Islet precursor cell (in vitro differentiated cells): ENCODE measurements at places on chromosomes 7 and 10.
A peak's percentile ranks its signal among the peaks of the same experiment; 100 is the strongest.

DNA sequence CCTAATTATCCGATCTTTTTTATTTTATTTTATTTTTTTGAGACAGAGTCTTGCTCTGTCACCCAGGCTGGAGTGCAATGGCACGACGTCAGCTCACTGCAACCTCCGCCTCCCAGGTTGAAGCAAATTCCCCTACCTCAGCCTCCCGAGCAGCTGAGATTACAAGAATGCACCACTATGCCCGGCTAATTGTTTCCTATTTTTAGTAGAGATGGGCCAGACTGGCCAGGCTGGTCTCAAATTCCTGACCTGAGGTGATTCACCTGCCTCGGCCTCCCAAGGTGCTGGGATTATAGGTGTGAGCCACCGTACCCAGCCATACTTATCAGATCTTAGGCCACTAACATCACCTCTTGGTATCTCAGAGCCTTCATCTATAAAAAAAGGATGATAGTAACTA is 4.9 kb downstream of the SLC25A13 start:
- peak; percentile 92 for DNase-seq

DNA sequence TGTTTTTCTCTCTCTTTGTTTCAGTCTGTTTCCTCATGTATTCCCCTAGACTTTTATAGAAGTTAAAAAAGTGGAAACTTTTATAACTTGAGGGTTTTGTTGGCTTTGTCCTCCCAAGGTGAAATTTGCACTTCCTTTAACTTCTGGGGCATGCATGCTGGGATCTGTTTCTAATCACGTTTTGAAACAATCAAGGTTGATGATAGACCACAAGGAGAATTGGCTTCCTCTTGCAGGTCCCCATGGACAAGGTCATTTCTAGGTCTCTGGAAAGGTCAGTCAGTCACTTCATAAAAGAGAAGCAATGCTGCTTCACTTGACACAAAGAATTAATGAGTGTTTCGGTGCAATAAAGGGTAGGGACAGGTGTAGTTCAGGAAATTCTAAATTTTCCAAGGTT is 811.8 kb upstream of the CELF2 start:
- DNase-seq = no peak

DNA sequence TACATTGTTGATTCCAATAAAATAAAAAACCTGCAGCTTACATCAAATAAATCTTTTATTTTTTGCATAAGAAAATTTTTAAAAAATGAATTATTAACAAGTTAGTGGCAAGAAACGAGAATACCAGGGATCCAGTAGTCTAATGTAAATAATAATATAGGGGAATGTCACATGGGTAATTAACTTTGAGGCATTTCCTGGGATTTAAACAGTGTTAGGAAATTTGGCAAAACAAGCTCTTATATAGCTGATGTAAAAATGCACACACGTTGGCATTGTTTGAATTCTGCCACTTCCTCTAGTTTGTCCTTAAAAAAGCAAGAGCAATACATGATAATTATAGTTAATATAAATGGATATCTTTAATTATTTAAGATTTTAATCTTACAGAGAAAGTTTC is 768.6 kb downstream of the CNTNAP2 start:
- no peak for DNase-seq

- no peak for DNase-seq
These were observed 188.5 kb upstream of the ANK3 start for GRCh38 chr10:60578217-60578616.

DNA sequence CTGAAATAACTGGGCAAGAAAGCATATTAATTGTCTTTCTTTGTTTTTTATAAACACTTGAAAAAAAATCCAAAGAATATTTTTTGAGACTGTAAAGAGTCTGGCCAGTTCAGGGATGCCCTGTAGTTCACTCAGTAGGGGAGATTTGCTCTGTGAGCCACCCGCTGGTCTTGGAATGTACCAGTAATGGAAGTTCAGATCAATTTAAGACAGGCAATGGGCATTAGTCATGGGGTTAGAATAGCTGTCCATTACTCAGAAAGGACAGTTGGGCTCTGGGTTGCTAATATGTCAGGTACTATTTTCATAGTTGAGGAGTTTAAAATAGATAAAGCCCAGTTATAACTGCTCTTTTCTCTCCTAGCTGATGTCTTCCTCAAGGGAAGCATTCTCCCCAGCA is 38.7 kb downstream of the A1CF start:
- peak; percentile 60 for DNase-seq

GRCh38 chr10:116098411-116099022 is 174.5 kb downstream of the GFRA1 start:
- DNase-seq = peak; percentile 62

DNA sequence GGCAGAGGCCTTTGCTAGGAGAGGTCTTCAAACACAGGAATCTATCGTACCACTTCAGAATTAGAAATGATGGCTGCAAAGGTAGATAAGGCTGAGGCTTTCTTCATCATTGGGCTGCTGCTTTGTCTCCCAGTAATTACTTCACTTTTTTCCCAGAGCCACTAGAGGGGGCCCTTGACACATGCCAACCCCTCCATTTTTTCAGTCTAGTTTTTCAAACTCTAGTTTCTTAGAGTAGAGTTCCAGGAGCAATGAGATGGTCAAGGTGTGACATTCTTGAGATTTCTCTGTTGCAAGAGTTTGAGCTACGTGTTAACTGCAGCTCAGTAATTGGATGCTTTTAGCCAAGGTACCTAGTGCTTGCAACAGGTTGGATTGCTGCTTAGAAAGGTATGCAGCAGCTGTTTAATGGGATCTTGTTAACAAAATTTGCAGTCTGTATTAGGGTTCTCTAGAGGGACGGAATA is 33.8 kb upstream of the RBM20 start:
- DNase-seq = peak; percentile 85

- DNase-seq = no peak
These were observed 77.9 kb downstream of the ARHGAP21 start for GRCh38 chr10:24645784-24646183.

DNA sequence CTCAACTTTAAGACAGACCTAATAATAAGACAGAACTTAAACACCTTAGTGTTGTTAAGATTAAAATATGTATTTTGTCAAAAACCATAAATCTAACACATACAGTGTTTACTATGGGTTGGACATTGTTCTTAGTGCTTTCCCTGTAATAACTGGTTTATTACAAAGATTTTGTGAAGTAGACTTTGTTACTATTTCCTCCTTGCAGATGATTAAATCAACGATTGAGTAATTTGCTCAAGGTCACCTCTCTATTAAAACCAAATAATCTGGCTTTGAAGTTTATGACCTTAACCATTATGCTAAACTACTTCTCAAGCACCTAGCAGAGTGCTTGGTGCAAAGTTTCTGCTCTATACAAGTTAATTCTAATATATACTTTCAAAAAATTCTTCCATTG is 102.7 kb upstream of the FAM3C start:
- no peak for DNase-seq

DNA sequence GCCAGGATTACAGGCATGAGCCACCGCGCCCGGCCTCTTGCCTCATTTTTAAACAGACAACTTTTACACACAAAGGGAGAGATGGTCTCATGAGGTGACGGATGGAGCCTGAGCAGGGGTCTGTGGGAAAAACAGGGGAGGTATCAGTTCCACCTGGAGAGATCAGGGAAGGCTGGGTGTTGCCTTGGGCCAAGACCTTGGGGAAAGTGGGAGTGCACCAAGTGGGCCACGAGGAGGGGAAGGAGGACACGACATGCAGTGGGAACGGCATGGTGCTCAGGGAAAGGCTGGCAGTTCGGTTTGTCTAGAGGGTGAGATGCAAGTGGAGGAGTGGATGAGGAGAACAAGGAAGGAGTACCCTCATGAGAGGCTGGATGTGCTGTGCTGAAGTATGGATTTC is 8.9 kb upstream of the ZNF777 start:
- no peak for DNase-seq

- no peak for DNase-seq
These were observed 71.4 kb downstream of the AHR start for GRCh38 chr7:17369691-17370426.

DNA sequence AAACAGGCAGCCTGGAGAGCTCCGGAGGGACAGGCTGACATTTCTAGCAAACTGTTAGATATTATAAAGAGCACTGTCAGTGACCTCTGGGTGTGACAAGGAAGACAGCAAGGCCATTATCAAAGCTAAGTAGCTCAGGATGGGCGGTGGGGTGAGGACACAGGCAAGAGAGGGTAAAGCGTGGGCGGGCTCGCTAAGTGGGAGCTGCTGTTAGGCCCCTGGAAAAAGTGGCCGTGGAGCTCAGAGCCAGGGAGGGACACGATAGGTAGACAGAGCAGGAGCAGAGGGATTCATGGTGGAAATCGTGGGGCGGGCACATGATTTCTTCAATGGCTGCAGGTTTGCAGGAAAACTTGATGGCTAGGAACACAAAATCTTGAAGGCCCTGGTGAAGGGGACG is 51.4 kb upstream of the NPS start:
- DNase-seq = no peak

- DNase-seq = peak; percentile 85
These were observed 64.4 kb upstream of the EMX2 start for GRCh38 chr10:117477961-117478670.

GRCh38 chr10:83127942-83128575 is 1011.2 kb upstream of the GHITM start:
- DNase-seq = no peak

DNA sequence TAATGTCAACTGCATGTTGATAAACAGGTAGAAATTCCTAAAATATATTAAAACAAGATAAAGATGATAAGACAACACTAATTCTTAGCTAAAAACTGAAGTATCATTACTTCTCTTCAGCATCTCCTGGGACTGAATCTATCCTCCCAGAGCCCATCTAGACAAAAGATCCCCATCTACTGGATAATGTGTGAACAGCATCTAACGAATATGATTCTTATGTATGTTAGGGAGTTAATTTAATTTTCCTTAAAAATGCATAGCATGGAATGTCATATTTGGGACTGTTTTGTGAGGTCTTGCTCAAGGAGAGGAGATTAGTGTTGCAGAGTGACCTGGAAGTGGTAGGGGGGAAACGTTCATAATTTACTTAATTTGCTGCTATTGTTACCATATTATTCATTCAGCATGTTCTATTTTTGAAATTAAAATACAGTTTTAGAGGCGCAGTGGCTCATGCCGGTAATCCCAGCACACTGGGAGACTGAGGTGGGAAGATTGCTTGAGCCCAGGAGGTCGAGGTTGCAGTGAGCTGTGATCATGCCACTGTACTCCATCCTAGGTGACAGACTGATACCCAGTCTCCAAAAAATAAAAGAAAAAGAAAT is 305.1 kb upstream of the CSTF2T start:
- DNase-seq = no peak

DNA sequence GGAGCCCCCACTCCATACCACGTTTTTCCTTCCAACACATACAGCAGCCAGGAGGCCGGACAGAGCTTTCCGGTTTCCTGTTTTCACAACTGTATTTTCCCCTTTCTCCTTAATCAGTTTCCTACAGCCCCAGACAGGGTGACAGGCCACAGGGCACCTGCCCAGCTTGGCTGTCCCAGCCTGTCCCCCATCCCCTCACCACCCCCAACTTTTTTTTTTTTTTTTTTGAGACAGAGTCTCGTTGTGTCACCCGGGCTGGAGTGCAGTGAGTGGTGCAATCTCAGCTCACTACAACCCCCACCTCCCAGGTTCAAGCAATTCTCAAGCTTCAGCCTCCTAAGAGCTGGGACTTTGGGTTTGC is 10.3 kb upstream of the HSPB1 start:
- no peak for DNase-seq

DNA sequence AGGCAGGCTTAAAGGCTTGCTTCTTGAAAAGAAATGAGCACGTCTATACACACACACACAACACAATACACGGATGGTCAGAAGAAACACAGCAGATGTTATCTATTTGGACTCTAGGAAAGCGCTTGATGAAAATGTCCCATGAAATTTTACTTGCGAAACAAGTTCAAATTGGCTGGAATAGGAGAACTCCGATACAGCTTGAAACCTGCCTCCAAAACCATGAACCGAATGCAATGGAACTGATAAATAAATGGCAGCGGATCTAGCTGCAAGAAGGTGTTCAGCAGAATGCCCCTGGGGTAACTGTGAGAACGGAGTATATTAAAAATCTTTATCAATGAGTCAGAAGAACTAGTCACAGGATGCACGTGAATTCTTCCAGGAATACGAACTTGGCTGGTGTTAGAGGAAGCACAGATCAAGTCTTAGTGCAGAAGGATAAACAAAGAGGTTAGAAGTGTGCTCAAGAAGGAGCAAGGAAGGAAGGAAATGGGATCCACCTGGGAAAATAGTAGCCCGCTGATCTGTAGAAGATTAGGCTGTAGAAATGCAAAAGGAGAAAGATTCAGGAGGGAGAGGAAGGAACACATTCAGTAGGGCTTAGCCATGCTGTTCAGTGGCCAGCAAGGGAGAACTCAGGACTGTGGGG is 142.0 kb upstream of the PRKCQ start:
- no peak for DNase-seq

- DNase-seq = peak; percentile 17
These were observed 169.1 kb downstream of the EGFR start for GRCh38 chr7:55187701-55188491.

- no peak for DNase-seq
These were observed 519 bp upstream of the ZNF655 start for GRCh38 chr7:99557940-99558305.

GRCh38 chr7:20216406-20217036 is 663 bp downstream of the MACC1 start:
- DNase-seq = no peak

DNA sequence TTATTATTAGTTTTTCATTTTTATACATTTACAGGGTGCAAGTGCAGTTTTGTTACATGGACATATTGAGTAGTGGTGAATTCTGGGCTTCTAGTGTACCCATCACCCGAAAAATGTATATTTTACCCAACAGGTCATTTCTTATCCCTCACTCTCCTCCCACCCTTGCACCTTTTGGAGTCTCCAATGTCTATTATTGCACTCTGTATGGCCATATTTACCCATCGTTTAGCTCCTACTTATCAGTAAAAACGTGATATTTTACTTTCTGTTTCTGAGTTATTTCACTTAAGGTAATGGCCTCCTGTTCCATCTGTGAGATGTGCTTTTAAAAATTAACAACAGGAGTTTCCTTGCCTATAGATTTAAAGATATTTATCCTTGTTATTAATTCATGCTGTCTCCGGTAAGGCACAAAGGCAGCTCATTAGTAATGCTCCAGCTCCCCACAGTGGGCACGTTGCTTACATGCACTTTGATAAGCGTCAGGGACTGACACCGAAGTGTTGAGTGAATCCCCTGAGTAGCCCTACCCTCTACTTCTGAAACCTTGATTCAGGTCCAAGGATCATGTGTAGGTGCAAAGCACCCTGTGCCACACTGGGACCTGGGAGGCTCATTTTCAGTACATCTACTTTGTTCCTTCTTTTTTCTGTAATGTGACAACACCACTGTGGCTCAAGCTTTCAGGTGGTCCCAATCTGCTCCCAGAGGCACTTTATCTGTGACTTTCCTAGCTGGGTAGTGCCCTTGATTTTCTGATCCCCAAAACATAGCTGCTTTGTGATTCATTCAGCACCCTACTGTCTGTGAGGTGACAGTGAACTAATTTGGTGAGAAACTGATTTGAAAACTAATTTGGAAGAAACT is 27.3 kb downstream of the HYAL4 start:
- peak; percentile 76 for DNase-seq

- no peak for DNase-seq
These were observed 75.7 kb downstream of the RAMP3 start for GRCh38 chr7:45233249-45233775.

- DNase-seq = no peak
These were observed 55.7 kb upstream of the AQP1 start for GRCh38 chr7:30855936-30856335.

GRCh38 chr10:71777213-71777985 is 4.1 kb upstream of the VSIR start:
- no peak for DNase-seq
